GM04504 (cell line): ENCODE measurements at places on chromosomes 5 and 9.
A peak's percentile ranks its signal among the peaks of the same experiment; 100 is the strongest.

DNA sequence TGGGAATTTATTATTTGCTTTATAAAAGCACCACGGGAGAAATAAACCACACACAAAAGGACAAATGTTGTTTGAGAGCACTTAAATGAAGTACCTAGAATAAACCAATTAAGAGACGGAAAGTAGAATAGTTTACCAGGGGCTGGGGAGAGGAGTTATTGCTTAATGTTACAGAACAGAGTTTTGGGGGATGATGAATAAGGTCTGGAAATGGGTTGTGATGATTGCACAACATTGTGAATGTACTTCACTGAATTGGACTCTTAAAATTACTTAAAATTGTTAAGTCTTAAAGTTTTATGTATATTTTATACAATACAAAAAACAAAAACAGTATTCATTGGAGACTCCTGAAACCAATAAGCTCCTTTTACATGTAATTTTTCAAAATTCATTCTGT, 1.5 kb downstream of the ZBTB43 start:
- no peak for DNase-seq

DNA sequence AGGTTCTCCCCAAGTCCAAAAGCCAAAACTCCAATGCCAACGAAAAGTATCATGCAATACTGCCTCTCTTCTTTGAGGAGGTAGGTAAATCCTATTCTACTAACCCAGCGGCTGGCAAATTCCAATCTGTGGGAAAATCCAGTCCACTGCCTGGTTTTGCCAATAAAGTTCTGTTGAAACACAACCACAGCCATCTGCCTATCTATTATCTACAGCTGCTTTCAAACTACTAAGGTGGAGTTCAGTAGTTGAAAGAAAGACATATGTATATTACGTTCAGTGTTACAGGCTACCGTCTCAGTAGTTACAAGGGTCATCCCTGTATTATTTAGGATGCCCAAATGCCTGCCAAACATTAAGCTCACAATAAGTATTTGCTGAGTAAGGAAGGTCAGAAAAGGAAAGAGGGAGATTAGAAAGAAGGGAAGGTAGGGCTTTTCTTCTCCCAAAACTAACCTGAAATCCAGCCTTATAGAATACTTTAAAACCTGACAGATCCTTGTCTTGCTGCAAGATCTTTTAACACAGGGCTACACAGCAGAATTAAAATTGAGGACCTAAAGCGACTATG, 16.2 kb downstream of the ARL15 start:
- no peak for DNase-seq

GRCh38 chr9:70574151-70574837, 159.8 kb upstream of the KLF9 start:
- no peak for DNase-seq

- no peak for DNase-seq
Measured at GRCh38 chr9:137219757-137220316, 2.2 kb downstream of the RNF208 start.

GRCh38 chr5:154647114-154647760, 107.9 kb upstream of the LARP1 start:
- no peak for DNase-seq

DNA sequence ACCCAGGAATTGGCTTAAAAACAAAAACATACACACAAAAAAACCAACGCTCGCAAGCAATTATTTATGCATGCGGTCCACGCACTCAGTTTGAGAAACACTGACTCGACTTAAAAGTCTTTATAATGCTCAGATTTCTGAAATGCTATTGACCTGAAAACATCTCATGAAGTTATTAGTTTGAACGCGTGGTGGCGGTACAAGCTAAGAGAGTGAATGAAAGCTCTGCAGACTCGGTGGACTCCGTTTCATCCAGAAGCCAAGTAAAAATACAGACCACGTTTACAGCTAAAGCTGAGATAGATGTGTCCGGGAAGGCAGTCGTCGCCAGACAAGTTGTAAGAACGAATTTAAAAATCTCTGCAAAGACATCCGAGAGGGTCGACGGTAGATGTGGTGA, at the start of gene PCDHB6:
Gene PCDHB6, plus strand, starts transcription at position 246 of the 400 bp plus-strand sequence. CDS start 201 bp downstream, outside the sequence.
- DNase-seq: no peak

DNA sequence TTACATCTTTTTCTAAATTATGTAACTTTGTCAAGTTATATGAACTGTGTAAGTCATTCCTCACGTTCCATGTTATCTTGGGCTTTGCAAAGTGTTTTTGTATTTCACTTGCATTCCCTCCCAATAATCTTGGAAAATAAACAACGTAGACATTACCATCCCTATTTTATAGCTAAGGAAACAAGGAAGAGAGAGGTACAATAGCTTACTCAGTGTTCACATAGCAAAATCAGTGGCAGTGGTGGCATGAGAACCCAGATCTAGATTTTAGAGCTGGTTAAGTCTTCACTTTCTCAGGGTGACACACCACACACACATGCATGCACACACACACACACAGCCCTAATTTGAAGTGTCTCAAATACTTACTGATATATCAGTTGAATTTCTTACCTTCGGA, 34.1 kb downstream of the NSA2 start:
- no peak for DNase-seq

- no peak for DNase-seq
Measured at GRCh38 chr9:117335837-117336433, 78.9 kb downstream of the ASTN2 start.

GRCh38 chr9:124488641-124489210, 18.5 kb downstream of the NR5A1 start:
- no peak for DNase-seq

DNA sequence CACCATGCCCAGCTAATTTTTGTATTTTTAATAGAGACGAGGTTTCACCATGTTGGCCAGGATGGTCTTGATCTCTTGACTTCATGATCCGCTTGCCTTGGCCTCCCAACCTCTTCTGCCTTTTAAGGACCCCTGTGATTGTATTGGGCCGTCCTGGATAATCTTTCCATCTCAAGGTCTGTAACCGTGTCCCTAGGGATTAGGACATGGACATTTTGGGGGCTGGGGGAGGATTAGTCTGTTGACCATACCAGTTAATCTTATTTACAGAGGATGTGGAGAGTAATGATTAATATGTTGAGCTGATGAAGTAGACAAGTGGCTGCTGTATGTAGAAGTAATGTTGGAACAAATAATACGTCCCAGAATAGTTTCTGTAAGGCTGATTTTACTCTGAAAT, 23.1 kb downstream of the LNPEP start:
- no peak for DNase-seq

- DNase-seq: peak; percentile 67
Measured at GRCh38 chr5:54090495-54091120, 219.8 kb downstream of the ARL15 start.

DNA sequence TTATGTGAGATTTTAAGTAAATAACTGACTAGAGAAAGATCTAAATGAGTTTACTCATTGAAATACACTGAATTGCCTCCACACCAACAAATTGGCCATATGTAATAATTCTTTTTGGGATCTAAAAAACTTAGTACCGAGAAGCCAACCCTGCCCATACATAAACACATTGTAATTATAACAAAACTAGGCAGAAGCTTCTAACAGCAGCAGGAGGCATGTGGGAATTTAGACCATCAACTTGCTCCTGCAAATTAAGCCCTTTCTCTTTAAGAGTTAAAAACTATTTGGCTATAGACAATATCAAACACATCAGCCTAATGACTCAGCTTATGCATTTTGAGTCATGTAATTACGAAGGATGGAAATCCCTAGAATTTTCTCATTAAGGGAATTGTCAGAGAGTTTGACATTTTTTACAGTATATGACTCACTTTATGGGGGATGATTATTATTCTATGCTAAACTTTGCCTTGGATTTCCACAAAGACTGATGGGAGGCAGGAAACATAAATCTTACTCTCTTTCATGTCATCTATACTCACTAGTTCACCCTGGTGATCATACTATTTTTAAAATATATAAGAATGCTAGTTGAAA, 1.0 kb downstream of the IL7R start:
- DNase-seq: peak; percentile 74

GRCh38 chr9:35051069-35051967, 21.1 kb downstream of the VCP start:
- DNase-seq: no peak

DNA sequence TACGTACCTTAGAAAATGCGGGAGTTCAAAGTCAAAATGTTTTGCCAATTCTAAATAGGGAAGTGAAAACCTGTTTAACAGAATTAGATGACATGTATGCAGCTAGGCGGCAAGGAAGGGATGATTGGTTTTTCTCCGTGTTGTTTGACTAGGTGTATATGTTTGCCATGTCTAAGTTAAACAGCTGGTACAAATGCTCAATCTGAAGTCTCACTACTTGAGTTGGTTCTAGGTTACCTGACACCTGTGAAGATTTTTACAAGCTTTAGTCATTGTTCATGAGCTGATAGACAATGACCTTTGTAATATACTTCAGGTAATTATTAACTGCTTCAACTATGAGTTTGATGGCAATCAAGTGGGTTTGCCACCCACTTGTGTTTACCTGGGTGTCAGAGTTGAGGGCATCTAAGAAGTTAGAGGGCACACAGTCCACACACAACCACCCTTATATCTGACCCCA, 74.3 kb downstream of the SLC44A1 start:
- no peak for DNase-seq

DNA sequence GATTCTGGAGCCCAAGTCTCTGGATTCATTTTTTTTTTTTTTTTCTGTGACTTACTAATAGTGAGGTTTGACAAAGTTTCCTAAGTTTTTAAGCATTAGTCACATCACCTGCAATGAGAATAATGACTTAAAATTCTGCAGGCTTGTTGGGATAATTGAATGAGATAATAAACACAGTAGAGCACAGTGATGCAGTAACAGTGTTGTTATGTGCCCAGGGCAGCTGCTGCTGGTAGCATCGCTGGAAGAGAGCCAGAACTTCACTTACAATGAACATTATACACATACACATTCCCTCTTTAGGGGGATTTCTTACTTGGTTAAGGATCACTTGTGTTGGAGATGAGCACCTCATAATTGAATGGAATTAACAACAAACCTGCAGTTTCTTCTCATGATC, 78.9 kb downstream of the ALDH7A1 start:
- DNase-seq: no peak

- DNase-seq: no peak
Measured at GRCh38 chr5:14662721-14663260, 1.7 kb upstream of the OTULIN start.

- DNase-seq: no peak
Measured at GRCh38 chr5:22593592-22593991, 259.6 kb downstream of the CDH12 start.

DNA sequence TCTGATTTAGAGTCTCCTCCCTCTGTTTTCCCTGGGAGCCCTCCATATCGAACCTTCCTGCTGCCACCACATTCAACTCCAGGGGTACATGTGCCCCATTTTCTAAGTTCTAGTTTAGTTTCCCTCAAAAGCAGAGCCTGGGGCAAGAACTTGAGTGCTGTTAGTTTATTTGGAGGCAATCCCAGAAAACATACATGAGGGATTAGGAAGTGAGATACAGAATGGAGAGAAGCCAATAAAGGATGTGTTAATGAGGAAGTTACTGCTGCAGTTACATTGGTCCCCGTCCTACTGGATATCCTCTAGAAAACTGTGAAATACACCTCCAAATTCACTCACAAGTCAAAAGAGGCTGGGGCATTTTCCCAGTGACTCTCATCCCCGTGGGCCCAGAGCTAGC, 159.4 kb upstream of the SMARCA2 start:
- DNase-seq: no peak

- DNase-seq: no peak
Measured at GRCh38 chr5:1383886-1384401, 39.0 kb upstream of the CLPTM1L start.

DNA sequence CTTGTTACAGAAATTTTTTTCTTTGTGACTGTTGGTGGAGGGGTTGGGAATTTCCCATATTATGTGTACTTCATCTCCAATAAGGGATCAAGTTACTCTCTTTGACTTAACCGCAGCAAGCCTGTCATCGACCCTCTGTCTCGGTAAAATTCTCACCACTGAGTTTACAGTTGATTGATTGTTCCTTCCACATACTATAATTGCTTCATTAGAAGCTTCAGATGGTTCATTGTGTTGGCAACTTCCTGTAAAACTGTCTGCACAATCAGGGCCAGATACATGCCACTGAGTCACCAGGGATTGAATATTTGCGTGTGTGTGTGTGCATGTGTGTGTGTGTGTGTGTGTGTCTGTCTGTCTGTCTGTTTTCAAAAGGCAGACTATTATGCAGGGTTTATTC, 176.6 kb downstream of the ZNF462 start:
- peak; percentile 30 for DNase-seq

DNA sequence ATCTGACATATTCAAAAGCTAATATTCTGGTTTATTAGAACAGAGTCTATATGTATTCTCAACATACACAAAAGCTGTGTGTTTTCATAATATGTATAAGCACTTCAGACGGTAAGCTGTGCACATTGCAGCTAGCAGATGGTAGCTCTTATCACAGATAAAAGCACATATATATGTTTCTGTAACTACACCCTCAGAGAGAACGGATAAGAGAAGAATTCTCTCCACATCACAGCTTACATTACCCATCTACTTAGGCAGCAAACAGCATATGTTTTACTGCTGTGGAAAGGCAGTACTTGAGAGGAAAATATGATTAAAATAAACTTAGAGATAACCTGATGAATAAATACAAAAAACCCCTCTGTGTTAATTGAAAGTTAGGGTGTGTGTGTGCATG, 450.9 kb upstream of the ZNF608 start:
- DNase-seq: no peak

DNA sequence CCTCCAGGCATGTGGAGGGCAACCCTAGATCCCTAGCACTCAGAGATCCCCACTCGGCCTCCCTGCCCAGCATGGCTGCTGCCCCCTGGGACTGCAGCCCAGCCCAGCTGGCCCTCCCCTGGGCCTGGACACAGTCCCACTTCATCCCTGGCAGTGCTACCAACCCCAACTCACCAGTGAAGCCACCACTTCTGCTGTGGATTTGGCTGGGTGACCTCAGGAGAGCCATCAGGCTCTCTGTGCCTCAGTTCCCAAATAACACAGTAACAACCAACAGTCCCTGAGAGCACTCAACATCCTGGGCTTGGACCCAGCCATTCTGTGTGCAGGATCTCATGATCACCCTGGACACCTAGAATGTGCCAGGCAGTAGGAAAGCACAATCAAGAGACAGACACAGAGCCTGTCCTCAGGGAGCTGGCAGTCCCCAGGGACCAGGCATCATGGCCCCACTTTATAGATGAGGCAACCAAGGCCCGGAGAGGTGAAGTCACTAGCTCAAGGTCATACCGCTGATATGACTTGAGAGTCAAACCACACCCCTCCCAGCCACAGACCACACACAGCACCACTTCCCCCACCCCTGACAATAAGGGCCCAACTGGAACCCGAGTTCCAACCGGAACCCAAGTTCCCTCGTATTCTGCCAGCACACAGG, 4.7 kb upstream of the PSMB7 start:
- no peak for DNase-seq

GRCh38 chr9:21481470-21482056, 550 bp downstream of the IFNE start:
- no peak for DNase-seq

- no peak for DNase-seq
Measured at GRCh38 chr5:147203213-147203612, 31.6 kb upstream of the STK32A start.

GRCh38 chr5:170183816-170184687, 48.7 kb upstream of the C5orf58 start:
- DNase-seq: peak; percentile 16

- DNase-seq: no peak
Measured at GRCh38 chr5:179373961-179374505, 28.8 kb upstream of the ADAMTS2 start.

- peak; percentile 28 for DNase-seq
Measured at GRCh38 chr5:75049456-75050351, 2.7 kb downstream of the GCNT4 start.

- no peak for DNase-seq
Measured at GRCh38 chr5:152256580-152256979, 148.5 kb downstream of the NMUR2 start.

- DNase-seq: peak; percentile 13
Measured at GRCh38 chr5:81450940-81451339, 57.0 kb upstream of the ACOT12 start.
